Brain (organoid and tissue), 16 donors: ENCODE measurements at places on chromosomes 6 and 20.

- DNase-seq = no peak
Observed at GRCh38 chr6:137968901-137969300, 101.8 kb downstream of the TNFAIP3 start.

GRCh38 chr20:23129266-23129665 lies 43.1 kb upstream of the CD93 start:
- DNase-seq = no peak

DNA sequence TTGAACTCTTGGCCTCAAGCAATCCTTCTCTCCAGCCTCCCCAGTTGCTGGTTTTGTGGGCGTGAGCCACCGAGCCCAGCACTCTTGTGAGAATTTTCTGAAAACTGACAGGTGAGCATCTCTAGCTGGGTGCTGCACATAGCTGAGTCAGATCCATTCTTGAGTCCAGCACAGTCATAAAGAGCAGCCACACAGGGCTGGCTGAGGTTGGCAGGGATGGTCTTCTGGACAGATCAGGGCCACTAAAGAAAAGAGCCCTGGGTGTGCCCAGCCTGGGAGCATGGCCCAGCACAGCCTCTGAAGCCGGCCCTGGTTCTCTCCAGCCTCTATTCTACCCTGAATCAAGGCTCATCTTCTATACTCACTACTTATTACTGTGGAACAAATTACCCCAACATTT lies 11.5 kb downstream of the DLGAP4 start:
- DNase-seq = no peak

DNA sequence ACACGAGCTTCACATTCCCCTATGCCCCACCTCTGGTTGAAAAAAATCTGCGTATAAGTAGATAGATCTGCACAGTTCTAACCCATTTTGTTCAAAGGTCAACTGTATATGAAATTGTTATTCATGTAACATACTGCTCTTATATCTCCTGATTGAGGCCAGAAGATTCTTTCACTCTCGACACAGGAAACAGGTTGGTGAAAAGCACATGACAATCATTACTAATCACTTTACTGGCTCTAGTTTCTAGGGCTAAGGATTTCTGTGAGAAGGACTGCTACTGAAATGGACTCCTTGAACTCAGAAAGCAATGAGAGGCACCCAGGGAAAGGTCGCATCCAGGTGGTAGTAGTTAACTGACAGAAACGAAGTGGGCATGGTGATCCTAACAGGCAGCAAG lies 21.7 kb downstream of the PDSS2 start:
- no peak for DNase-seq

DNA sequence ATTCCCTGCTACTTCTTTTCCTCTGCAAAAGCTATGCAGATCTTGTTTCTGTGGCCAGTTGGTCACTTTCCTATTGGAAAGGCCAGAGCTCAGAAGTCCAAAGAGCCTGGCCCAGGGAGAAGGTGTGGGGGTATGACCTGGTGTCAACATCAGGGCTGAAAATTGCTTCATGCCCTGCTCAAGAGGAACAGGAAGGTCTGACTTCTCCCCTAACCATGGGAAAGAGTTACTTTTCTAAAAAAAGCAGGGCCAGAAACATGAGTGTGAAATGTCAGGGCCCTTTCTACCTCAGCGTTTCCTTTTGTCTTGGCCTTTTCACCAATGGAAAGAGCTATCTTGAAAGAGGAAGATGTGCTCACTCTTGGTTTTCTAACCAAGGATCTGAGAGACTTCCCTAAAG lies 117.4 kb downstream of the MAFB start:
- DNase-seq = no peak

DNA sequence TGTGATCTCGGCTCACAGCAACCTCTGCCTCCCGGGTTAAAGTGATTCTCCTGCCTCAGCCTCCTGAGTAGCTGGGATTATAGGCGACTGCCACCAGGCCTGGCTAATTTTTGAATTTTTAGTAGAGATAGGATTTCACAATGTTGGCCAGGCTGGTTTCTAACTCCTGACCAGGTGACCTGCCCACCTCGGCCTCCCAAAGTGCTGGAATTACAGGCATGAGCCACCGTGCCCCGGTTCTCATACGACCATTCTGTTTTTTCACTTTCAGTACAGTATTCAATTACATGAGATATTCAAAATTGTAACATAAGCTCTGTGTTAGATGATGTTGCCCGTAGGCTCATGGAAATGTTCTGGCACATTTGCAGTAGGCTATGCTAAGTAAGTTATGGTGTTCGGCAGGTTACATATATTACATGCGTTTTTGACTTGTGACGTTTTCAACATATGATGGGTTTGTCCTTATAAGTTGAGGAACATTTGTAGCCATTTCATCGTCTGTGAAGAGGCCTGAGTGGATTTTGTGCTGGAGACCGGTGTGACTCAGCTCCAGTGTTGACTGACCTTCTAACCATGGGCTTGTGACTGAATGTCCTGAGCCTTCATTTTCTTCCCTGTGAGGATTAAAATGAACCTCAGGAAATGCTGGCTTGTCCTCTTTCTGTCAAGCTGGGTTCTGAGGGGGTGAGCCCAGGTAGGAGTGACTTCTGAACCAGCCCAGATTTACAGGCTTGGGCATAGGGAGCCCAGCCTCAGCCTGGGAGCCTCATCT lies 12.2 kb downstream of the PPARD start:
- DNase-seq = no peak

DNA sequence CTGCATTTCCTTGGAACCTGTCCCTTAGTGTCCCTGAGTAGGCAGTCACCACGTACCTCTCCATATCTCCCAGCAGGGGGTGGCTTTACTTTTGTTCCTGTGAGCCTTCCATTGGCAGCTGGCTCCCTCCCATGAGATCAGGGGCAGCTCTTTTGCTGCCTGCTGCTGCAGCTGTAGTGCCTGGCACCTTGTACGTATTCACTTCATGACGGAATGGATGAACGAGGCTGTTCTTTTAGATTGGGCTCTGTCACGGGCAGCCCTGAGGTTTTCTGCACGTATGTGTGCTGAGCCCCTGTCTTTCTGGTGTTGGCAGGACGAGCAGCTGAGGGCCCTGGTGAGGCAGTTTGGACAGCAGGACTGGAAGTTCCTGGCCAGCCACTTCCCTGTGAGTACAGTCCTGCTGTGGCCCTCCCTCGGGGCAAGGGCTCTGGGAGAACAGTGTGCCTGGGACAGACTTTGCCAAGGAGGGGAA lies 14.6 kb downstream of the MYBL2 start:
- DNase-seq = peak; percentile 1

DNA sequence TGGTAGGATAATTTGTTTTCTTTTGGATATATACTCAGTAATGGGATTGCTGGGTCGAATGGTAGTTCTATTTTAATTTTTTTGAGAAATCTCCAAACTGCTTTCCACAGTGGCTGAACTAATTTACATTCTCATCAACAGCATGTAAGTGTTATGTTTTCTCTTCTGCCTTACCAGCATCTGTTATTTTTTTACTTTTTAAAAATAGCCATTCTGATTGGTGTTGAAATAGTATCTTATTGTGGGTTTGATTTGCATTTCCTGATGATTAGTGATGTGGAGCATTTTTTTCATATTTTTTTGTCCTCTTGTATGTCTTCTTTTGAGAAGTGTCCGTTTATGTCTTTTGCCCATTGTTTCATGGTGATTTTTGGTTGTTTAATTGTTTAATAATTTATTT lies 11.9 kb downstream of the HINT3 start:
- no peak for DNase-seq

DNA sequence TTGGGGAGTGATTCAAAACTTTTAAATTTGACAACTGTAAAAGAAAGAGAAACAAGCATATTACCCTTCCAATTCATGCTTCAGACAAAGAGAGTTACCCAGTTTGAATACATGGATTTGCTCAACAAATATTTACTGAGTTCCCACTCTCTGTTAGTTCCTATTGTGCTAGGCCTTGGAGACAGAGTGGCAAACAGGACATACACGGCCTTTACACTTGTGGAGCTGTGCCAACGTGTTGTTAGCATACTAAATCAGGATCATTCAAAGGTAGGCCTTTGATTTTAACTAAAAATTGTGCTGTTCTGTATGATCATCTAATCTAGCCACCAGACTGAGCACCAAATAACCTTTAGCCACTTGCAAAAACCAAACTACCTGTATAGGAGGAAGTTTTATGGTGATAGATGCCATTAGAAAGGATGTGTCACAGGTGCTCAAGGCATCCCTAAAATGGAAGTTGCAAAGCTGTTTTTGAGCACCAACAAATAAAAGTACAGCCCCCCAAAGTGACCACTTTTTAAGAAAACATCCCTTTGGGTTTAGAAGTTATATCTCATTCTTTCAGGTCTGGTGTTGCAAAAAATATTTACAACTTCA lies 84.5 kb downstream of the CHD6 start:
- no peak for DNase-seq

DNA sequence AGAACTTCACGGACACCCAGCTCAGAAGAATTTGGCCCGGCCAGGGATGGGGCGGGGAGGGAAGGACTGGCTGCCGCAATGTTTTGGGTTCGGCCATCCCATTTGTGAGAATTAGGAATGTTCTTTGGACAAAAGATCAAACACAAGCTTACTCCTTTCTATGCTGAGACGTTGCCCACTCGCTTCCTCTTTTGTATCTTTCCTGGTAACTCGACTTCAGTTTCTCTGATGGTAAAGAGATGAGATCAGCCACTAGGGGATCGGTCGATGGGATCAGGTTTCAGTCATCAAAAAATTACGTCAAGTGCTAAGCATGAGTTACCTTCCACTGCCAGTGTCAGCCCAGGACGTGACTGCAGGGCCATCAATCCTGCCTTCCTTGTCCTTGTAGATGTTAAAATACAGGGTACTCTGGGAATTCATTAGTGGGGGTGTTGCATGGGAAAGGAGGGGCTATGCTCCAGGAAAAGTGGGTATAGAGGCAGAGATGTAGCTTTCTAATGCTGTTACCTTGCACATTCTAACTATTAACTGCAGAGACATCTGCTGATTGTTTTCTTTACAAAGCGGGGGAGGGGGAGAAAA lies 190.2 kb downstream of the TSHZ2 start:
- peak; percentile 43 for DNase-seq

- no peak for DNase-seq
Observed at GRCh38 chr6:139313229-139313628, 21.4 kb upstream of the TXLNB start.

DNA sequence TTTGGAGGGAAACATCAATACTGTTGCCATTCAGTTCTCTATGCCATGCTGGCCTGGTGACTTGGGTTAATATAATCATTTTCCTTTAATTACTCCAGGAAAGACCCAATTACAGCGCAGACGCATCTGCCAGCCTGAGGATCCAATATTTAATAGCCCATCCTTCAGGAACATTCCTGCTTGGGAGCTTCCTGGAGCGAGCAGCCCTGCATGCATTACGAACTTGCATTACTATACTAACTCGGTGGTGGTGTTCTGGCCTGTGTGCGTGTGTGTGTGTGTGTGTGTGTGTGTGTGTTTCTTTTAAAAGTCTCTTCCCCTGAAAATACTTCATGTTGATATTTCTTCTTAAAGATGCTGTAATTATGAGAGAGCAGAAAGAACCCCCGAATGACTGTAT lies 26.5 kb downstream of the PMEPA1 start:
- DNase-seq = peak; percentile 85

GRCh38 chr6:134956032-134956431 lies 6.1 kb upstream of the ALDH8A1 start:
- no peak for DNase-seq

DNA sequence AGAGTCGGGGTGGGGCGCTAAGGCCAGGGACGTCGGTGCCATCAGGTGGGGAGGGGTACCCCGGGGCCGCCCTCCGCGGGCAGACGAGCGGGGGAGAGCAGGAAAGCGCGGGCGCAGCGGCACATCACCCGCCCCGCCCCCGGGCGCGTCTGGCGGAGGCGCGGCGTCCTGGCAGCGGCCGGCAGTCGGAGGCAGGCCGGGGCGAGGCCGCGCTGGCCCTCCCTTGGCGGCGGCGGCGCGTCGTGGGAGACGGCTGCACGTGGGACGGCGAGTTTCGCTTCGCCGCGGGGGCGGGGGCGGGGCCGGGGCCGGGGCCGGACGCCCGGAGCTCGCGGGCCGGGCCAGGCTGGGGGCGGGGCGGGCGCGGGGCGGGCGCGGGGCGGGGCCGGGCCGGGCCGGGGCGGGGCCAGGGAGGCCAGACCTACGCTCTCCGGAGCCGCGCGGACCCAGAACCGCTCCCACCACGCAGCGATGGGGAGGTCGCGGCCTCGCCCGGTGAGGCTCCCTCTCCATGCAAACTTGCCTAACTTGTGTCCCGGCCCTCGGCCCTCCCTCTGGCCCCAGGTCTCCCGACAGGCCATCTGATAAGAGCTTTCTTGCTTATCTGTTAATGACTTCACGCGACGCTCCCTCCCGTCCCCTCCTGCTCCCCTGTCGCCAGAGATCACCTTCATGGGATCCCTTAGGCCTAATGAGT lies 12.5 kb downstream of the ITPR3 start:
- DNase-seq = peak; percentile 37

DNA sequence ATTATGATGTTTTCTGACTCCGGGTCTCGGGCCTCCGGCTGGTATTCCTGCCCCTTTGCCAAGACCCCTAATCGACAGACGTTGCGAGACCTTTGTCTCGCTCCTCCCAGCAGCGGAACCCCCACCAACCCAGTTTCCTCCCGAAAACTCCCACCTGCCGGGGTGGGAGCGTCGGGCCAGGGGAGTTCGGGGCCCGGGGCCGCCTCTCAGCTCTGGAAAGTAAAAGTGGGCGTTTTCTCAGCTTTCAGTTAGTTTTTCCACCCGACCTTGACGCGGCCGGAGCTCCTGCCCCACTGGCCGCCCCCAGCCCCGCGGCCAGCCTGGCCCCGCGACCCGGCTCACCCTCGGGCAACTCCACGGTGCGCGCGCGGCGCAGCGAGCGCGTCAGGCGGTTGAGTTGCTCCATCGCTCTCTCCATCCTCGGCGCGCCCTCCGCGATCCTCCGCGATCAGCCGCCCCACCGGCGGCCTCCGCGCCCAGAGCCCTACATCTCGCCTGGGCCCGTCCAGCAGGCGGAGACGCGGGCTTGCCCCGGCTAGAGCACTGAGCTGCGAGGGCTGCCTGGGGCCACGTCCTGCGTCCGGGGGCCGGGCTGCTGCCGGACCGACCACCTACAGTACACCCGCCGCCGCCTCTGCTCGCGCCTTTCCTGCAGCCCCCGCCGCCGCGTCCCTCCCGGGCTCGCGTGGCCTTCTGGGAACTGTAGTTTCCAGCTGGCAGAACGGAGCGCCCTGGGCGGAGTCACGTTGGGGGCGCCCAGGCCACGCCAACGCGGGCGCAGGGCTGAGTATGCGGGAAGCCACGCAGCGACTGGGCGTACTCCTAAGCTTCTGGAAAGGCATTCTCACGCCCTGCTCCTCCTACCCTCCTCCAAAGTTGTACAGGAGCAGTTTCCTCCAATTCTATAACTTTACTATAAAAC lies at the start of gene HACE1:
Gene HACE1, minus strand, starts transcription at position 695 of the 922 bp plus-strand sequence. Its CDS starts 277 bp downstream, at position 418.
- peak; percentile 96 for DNase-seq

GRCh38 chr20:34268851-34269636 lies 27.8 kb downstream of the ASIP start:
- peak; percentile 44 for DNase-seq

DNA sequence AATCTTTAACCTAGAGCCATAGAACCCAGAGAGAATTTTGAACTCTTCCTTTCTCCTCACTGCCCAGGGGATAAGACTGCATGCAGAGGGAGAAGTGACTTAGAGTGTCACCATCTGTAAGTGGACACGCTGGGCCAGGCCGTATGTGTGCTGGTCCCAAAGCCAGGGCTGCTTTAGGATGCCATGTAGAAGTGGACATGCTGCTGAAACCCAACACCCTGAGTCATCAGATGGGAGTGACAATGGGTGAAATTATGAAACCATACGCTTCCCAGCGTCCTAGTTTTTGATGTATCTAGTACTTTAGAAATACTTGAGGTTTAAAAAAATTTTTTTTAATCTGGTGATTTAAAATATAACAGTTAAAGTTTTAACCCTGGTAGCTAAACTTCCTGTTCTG lies 191.1 kb downstream of the FNDC1 start:
- no peak for DNase-seq
